Natural killer cell treated with Interleukin-12 subunit alpha and Interleukin-12 subunit beta and Interleukin-15 and Interleukin-18, amount 100 ng/mL, for 72 hours (primary cell): ENCODE measurements at places on chromosomes 2 and 18.

- no peak for DNase-seq
Observed at GRCh38 chr2:85613717-85614515, 2.0 kb upstream of the C2orf68 start.

DNA sequence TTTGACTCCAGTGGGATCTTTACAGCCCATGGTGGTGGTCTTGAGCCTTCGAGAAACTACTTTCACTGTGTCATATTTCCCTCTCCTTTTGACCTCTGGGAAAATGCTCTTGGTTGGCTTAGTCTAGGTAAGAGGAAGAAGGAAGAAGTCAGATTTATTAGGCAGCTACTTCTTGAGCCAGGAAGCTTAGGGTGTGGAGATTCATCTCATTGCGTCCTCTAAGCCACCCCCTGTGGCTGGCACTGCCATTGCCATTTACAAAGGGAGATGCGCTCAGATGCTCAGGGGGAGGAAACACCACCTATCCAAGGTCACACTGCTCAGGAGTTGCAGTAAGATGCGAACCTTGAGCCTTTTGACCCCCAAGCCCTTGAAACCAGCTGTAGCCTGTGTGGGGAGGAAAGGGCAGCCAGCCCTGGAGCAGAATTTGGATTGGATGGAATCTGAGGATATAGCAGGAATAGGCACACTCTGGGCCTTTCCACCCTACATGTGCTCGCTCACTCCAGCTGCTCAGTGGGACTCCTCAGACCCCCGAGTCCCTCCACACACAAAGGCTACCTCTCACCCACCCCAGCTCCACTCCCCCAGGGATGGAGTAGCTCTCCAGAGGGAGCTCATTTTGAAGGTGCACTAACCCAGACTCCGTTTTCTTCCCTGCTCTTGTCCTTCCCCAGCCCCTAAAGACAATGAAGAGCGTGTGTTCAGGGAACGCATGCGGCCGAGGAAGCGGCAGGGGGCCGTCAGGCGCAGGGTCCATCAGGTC, 321.3 kb upstream of the EPAS1 start:
- no peak for DNase-seq

DNA sequence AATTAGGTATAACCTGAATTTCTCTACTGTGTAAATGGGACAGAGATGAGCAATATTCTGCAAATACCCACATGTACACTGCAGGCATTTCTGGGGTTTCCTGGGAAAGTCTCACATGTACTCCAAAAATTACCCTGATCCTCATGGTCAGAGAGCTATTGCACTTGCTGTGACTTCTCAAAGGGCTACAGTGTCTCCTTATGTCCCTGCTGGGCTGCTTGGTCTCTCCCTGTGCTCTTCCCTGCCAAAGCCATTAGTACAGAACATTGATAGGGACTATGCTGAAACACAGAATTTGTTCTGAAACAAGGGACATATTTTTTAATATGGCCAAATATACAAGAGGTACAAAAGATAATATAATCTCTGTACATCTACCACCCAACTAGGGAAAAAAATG, 924.4 kb upstream of the NXPH2 start:
- DNase-seq: no peak

- DNase-seq: no peak
Observed at GRCh38 chr2:162840598-162841246, 2.2 kb upstream of the KCNH7 start.

- no peak for DNase-seq
Observed at GRCh38 chr2:53129851-53130250, 637.8 kb upstream of the CHAC2 start.

- no peak for DNase-seq
Observed at GRCh38 chr2:86274918-86275275, 62.5 kb downstream of the REEP1 start.

- DNase-seq: no peak
Observed at GRCh38 chr2:151063271-151063670, 198.4 kb downstream of the RBM43 start.

DNA sequence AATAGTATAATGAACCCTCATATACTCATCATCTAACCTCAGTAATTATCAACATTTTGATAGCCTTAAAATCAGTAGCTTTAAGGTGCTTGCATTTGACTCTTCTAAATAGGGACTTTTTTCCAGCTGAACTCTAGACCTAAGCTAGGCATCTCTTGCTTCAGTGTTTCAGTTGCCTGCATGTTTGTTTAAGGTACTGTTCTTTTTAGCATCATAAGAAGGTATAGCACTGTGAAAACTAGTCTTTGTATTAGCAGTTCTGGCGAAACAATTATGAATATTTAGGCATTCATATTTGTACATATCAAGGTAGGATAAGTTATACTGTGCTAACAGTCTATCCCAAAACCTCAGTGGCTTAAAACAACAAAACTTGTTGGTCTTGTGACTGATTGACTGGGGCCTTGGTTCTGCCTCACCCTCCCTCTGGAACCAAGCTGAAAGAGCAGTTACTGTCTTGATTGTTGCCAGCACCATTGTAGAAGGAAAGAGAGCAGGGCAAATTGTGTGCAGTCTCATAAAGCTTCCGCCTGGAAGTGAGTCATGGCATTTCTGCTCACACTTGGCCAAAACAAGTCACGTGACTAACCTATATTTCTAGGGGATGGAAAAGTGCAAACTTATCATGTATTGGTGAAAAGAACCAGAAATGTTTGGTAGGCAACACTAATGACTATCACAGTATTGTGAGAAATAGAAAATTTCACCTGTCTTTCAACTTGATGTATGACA, 24.3 kb downstream of the GALNT1 start:
- no peak for DNase-seq

- DNase-seq: no peak
Observed at GRCh38 chr2:197137826-197138477, 172.6 kb downstream of the ANKRD44 start.

- DNase-seq: no peak
Observed at GRCh38 chr18:11871501-11871900, 20.3 kb downstream of the CHMP1B start.

DNA sequence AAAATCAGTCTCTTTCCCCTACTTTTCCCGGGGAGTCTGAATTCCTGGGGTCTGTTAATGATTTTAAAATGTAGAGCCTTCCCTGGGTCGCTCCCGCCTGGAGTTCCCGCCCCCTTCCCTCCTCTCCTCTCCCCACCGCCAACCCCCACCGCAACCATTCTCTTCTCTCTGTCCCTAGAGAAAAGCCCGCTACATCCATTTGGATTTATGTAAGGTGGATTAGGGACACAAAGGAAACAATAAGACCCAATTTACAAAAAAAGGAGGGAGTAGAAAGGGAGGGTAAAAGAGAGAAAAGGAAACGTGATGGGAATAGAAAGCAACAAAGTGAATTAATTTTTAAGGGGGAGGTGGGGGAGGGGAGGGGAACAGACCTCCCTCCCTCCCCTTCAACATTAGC, 2.2 kb downstream of the EPHA4 start:
- DNase-seq: no peak

DNA sequence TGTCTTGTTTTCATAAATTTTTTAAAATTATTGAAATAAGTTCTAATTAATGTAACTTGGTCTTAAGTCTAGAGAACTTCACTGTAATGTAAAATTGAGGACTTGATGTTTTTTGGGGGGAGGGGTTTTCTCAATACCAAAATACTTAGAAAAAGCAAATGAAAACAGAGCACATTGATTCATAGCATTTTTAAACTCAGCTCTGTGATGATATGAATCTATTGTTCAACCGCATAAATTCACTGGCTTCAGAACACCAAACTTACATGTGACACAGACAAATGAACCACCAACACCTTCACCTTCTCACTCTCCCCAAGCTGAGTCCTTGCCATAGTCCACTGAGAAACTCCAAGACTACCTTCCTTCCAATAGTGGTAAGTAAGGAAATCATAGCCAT, 108.2 kb downstream of the ZNF521 start:
- DNase-seq: no peak

DNA sequence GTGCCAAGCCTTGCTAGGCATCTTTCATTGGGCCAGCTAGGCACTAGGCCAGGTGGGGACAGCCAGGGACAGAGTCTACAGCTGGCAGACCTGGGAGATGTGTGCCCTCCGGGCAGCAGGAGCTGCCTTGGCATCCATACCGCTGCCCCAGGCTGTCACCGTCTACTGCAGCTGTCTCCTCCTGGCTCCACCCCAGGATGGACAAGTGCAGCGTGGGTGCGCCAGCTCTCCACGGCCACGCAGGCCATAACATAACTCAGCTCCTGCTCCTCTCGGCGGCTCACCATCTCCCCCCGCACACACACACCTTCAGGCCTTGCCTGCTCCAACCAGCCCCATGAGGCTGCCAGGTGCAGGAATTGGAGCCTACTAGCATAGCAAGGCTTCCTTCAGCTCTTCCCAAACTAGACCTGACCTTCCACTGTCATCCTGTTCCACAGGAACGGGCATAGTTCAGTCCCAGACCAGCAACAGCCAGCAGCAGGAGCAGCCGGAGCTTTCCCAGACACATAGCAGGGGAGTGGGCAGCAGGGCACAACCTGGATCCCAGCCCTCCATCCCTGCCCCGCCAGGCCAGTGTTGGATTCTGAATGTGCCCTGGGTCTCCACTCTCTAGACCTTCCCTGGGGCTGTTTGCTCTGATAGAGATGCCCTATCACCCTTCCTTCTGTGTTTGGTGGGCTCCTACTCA, 2.5 kb upstream of the ADRA2B start:
- no peak for DNase-seq

DNA sequence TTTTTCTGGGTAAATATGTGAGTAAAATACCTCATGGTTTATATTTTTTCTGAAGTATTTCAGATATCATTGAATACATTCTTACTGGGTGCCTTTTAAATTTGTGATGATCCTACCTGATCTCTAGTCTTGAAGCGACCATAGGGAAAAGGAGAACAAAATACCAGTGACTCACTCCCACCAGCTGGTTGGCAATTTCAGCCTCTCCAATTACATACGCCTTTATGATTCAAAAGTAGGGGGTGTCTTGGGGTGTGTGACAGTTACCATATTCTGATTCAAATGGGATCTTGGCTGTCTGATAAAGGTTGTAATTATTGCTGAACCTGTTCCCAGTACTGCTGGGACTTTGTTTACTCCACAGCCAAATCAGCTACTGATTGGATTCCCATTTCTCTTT, 175.9 kb upstream of the NXPH2 start:
- no peak for DNase-seq

DNA sequence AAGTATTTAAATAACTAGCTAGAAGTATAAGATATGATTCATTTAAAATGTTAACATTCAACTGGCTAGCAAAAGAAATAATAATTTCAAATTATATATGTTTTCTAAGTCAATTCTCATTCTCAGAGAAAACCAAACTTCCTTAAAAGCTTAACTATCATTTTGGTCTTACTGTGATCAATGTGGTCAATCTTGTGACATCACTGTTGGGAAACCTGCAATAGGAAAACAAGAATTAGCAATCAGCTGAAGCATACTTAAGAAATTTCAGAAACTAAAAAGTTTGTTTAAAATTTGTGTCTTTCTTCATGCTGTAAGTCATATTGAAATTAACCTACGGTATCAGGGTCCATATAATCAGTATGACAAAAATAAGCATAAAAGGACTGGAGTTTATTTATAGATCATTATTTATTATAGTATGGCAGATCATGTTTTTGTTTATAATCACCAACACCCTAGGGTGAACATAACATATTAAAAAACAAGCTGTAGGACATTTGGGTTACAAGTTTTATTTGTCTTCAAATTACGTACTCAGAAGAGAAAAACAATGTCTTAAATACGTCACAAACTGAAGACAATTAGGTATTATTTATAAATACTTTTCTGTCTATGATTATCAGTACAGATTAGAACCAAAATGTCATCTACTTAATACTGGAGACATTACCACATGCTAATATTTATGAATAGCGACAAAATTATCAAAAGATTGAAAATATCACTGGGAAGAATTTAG, 60.5 kb downstream of the BAZ2B start:
- no peak for DNase-seq

GRCh38 chr2:217065695-217066405, 206.0 kb upstream of the TNP1 start:
- no peak for DNase-seq

DNA sequence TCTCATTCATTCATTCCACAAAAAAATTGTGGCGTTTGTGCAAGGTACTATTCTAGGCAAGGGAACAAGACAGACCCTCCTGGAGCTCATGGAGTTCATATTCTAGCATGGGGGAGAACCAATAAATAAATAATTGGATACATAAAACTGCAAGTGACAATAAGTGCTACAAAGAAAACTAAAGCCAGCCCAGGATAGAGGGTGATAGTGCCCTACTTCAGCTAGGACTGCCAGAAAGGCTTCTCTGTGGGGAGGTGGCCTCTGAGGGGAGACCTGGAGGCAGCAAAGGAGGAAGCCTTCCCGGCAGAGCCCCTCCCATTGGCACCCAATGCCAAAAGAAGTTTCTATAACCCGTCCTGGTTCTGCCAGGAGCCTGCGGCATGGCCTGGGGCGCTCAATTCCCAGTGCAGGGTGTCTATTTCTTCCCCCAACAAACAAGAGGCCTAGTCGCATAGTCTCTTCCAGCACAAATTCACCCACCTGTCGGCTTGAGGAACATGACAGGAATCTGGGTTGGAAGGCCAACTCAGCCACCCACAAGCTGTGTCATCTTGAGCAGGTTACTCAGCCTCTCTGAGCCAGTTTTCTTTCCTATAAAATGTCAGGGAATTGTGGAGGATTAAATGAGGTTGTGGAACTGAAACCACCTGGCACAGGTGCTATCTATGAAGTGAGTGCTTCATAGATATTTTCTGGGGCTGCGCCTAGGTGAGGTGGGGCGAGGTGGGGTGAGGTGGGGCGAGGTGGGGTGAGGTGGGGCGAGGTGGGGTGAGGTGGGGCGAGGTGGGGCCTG, 94.3 kb downstream of the ZFP36L2 start:
- no peak for DNase-seq

DNA sequence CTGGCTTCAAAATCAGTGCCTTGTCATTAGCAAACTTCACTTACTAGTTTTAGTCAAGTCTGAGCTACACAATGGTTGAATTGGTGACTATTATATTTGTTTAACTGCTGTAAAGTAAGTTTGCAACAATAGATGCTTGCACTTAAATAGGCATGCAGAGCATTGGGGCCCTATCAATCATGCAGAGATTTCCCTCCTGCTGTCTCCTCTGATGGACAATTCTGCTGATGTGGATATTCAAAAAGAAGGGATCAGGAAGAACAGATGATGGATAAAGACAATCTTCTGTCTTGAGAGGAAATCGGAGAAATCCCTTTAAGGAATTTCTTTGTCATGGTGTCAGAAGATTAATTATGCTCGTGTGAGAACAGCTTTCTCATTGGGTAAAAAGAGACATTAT, 89.0 kb downstream of the GREB1L start:
- DNase-seq: no peak

DNA sequence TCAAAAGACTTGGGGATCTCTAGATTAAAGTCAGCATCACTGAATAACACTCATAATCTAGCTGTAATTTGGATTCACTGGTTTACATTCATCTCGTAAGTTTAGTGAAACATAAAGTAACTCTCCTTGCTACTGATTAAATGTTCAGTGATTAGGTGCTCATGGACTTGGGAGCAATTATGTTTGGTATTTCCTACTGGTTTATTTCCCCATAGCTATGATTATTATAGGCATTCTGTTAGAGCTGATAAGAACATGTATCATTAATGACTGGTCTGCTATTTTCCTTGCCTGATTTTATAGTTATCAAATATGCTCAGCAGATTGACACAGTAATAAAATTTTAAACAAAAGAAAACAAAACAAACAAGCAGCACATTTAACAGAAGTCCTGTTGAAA, 334.7 kb upstream of the SLC8A1 start:
- no peak for DNase-seq
